ENCODE measurements at places on chromosomes 1 and 21.

DNA sequence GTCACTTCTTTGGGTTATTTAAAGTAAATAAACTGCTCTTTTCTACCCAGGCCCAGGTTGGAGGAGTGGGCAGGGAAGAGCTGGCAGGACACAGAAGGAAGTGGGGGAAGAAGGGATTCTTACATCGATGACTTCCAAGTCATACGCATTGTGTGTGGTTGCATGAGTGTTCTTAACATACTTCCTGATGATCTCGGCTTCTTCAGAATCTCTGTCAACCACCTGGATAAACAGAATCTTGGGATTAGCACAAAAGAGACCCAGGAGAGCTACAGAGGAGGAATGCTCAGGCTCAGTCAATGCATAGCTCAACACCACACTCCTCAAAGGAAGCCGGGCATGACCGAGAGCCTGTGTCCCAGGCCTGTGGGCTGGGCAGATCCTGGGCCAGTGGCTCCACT is 42.1 kb downstream of the PARP1 start:
- DNase-seq = no peak

- DNase-seq = no peak
Observed at GRCh38 chr1:7983086-7983778, 21.7 kb downstream of the PARK7 start.

- DNase-seq = no peak
Observed at GRCh38 chr1:21865609-21865942, 53.5 kb downstream of the LDLRAD2 start.

DNA sequence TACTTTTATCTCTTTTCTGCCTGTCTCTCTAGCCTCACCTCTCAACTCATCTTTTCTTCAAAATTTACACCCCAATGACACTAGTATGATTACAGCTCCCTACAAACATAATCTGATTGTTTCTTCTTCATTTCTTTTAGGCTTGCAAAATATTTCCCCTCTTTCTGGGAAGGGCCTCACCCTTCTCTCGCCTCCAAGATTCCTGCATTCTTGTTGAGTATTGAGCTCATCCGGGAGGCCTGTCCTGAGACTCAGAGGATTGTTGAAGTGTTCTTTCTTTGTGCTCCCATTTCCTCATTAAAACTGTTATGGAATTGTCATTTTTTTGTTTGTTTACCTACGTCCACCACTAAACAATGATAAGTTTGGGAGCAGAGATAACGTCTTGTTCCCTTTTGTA is 99.1 kb upstream of the CHRM3 start:
- no peak for DNase-seq

GRCh38 chr1:108646648-108647269 is 14.1 kb downstream of the HENMT1 start:
- DNase-seq = no peak

GRCh38 chr1:231171623-231172197 is 9.9 kb downstream of the TRIM67 start:
- no peak for DNase-seq

DNA sequence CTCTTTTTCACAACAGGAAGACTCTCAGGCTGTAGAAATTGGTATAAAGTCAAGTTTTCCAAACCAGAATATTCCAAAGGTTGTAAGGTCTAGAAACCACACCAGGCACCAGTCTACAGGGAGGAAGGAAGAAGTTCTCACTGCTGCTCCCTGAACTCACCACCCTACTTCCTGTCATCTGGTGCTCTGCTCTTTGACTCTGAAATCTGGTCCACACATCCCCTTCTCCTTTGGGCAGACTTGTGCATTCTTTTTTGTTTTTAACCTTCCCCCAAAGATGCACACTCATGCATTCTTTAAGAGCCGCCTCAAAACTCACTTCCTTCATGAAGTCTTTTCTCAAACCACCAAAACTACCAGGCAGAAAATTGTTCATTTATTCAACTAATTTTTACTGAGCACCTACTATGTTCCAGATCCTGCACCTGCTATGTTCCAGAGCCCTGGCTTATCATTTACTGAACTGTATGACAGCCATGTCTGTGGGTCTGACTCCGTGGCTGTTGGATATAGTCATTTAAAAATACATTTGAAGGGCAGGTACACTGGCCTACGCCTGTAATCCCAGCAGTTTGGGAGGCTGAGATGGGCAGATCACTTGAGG is 30.1 kb upstream of the EPS15 start:
- no peak for DNase-seq

GRCh38 chr1:73887412-73887811 is 310.6 kb downstream of the LRRIQ3 start:
- DNase-seq = no peak

Data from retinal pigment epithelial cell (primary cell).